Left renal pelvis (tissue), 4 donors: ENCODE measurements at places on chromosomes 13 and 19.
A peak's percentile ranks its signal among the peaks of the same experiment; 100 is the strongest.

DNA sequence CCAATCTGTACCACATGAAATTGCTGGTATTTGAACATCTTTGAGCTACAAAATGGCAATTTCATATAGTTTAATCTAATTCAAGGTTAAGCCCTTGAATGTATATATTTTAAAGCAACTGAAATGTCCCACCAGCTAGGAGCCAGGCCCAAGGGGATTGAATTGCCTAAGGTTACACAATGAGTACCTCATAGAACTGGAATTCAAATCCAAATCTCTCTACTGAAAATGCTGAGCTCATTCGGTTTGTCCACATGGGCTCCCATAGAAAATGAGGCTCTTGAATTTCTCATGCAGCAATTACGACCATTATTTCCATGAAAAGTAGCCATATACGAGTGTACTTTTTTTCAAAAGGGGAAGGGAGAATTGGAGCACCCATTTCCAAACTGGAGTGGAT, 31.5 kb upstream of the FNDC3A start:
- no peak for DNase-seq

- DNase-seq = peak; percentile 18
These were observed 226.3 kb downstream of the SLC7A1 start for GRCh38 chr13:29369060-29369743.

GRCh38 chr13:40644838-40645604, 21.4 kb downstream of the FOXO1 start:
- DNase-seq = no peak

DNA sequence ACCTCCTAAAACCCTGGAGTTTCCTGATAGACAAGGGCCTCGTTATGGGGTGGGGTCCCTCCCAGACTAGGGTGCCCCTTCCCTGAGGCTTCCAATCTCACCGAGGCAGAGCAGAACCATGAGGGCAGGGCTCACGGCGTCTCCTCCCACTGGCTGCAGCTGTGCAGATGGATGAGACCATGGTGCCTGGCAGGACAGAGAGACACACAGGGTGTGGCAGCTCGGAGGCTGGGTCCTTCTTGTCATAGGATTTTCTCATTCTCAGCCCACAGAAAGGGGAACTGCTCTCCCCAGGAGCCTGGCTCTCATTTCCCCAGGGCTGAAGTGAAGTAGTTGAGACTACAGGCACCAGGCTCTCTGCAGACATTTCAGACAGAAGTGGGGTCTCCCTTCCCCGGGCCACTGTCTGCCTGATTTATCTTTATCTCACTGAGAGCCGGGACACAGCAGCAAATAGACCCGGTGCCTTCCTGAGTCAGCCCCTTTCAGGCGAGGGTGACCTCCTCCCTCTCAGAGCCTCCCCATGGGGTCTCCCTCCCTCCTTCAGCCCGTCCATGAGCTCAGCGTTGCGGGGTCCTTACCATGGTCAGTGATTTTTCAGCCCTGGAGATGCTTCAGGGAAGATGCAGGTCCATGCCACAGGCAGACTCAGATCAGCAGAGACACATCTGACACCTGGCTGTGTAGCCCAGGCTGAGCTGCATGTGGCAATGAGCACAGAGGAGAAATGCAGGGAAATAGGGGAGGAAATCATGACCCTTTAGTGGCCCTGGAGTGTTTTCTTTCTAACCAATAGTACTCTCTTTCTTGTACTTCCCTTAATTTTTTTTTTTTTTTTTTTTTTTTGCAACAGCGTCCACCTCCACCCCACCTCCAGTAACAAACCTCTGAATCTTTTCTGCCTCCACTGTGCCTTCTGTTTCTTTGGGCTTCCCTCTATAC, at the start of gene LILRA5:
Gene LILRA5, minus strand, starts transcription at position 731 of the 942 bp plus-strand sequence. Its CDS starts 147 bp downstream, at position 584.
- no peak for DNase-seq

GRCh38 chr13:91248249-91248648, 99.2 kb upstream of the MIR17HG start:
- DNase-seq = no peak

DNA sequence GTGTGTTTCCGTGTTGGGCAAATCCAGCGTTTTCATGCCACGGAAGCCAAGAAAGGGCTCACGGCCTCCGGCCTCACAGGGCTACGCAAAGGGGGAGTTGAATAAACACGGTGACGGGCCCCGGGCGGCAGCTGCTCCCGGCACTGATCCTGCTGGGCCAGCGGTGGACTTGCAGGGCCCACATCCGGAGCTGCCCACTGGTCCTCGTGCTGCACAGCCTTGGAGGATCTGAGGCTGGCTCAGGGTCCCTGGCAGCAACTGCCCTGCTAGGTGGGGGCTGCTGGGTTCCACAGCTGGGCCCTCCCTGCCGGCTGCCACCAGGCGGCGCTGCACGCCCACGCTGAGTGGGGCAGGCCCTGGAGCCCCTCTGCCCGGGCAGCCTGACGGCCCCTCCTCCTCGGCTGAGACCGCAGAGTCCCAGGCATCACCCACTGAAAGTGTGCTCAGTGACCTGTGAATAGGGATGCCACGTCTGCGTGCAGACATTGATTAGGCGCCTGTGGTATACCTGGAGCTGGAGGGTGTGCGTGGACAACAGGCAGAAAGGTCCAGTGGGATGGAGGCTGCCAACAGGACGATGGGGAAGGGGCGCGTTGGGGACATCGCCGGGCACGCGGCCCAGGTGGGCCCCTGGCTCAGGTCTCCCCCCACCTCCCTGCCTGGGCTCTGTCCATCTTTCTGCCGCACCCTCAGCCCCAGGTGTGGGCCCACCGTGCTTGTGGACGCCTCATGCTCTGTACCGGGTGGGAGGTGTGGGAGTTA, 5.3 kb upstream of the HCN2 start:
- DNase-seq = no peak

DNA sequence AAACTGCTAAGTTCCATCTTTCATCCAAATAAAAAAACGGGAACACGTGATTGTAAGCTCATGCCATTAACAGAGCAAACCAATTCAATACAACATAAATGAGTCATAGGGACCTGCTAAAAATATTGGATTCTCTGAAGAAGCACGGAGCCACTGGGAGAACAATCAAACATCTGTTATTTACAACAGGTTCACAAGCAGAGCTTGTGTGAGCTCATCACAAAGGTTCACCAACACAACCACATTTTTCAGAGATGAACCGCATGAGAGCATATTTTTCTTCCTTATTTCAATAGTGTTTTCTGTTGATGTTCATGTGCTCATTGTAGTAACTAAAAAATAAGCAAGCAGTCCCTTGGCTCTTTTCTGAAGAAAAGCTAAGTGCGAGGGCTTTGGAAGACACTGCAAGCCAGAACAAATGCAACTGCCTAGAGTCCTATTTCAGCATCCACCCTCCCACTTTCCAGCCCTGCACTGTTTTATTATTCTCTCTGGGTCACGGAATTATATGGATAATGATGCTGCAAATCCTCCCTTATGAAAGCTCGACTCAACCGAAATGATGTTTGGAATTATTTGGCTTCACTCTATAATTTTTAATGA, 545.8 kb downstream of the LIG4 start:
- no peak for DNase-seq

DNA sequence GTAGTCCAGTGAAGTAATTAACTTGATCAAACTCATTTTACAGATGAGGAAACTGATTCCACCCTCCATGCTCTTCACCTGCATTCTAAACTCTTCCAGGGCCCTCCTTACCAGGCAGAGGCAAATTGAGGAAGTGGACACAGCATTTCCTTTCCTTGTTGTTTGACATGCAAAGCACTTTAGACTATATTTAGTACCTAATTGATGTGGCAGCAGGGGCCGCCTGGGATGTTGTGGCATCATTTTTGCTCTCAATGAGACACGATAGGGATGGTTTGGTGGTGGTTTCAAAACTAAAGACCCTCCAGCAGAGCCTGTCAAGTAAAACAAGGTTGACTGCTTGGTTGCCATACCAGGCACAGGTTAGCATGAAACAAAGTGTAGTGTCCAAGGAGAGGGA, 7.9 kb downstream of the SIPA1L3 start:
- no peak for DNase-seq

DNA sequence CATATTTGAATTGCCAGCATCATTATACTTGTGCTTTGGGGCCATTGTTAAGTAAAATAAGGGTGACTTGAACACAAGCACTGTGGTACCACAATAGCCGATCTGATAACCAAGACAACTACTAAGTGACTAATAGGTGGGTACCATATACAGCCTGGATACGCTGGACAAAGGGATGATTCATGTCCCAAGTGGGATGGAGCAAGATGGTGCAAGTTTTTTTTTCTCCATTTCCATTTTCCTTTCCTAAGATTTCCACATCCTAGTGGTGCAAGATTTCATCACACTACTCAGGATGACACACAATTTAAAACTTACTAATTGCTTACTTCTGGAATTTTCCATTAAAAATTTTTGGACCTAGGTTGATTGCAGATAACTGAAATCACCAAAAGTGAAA, 15.1 kb downstream of the BRCA2 start:
- DNase-seq = no peak

- DNase-seq = no peak
These were observed 66.7 kb downstream of the CDADC1 start for GRCh38 chr13:49314344-49314882.

- no peak for DNase-seq
These were observed 67.2 kb downstream of the MBD3L1 start for GRCh38 chr19:8899356-8899755.

- DNase-seq = no peak
These were observed 367.6 kb downstream of the DNAJC15 start for GRCh38 chr13:43391036-43391435.

- DNase-seq = no peak
These were observed 22.8 kb downstream of the VSTM2B start for GRCh38 chr19:29548483-29549085.

GRCh38 chr13:21799671-21800070, 128.8 kb downstream of the FGF9 start:
- no peak for DNase-seq

DNA sequence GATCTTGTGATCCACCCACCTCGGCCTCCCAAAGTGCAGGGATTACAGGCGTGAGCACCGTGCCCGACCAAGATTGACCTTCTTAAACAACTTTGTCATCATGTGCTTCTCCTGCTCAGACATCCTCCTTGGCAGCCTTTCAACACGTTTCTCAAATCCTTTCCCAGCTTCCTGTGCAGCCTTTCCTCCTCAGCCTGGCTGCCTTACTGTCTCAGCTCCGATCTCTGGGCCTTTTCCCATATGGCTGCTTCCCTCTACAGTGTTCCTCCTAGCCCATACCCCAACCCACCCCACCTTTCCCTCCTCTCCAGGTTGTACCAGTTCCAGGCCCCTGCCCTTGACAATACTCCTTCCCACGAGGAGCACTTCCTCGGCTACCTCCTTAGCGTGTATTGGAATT, 7.2 kb downstream of the PHF11 start:
- no peak for DNase-seq

DNA sequence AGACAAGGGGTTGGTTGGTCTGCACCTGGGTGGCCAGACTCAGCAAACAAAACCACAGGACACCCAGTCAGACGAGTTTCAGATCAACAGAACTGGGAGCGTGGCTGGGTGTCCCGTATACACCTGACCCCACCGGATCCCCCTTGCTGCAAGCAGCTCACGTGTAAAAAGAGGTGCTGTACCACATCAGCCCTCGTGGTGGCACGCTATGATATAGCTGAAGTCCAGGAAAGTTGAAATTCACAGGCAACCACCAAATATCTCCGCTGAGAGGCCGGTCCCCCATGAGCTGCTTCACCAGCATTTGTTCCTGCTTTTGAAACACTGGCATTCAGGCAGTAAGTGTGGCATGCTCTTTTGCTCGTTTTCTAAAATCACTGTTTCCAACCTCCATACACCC, 92.3 kb downstream of the TUBA3C start:
- no peak for DNase-seq

DNA sequence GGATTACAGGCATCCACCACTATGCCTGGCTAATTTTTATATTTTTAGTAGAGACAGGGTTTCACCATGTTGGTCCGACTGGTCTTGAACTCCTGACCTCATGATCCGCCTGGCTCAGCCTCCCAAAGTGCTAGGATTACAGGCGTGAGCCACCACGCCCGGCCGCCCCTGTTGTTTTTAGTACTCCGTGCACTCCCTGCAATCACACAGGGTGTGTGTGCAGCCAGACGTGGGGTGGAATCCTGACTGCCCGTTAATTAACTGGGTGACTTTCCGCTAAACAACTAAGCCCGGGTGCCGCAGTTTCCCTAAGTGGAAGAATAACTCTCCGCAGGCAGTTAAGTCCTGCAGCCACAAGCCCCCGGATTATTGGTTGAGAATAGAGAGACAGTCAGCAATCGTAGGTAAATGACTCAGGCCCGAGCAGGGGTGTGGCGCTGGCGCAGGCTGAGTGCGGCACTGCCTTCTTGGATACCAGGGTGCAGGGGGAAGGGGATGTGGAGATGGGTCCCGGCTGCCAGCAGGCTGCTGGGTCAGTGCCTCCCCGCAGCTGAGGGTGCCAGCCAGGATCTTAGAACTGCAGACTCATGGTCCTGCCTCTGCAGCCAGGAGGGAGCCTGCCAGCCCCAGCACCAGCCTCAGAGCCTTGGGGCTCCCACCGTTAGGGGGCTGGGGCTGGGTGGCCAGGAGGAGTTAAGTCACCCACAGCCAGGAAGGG, 6.1 kb upstream of the FXYD3 start:
- DNase-seq = no peak

DNA sequence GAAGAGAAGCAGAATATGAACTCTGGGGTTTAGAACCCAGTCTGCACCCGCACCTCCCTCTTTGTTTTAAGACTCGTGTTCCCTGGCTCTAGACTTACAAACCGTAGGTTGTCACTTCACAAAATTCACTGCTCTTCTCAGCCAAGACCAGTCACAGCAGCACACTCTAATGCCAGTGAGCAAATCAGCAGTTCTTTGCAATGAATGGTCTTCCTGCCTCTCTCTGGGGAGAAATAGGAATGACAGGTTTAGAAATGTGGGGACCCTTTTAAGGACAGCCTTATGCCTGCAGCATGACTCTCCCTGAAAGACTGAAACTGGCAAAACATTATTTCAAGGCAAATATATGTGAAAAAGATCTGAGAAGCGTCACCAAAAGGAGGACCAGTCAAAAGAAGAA, 156.9 kb downstream of the KCTD15 start:
- DNase-seq = no peak

DNA sequence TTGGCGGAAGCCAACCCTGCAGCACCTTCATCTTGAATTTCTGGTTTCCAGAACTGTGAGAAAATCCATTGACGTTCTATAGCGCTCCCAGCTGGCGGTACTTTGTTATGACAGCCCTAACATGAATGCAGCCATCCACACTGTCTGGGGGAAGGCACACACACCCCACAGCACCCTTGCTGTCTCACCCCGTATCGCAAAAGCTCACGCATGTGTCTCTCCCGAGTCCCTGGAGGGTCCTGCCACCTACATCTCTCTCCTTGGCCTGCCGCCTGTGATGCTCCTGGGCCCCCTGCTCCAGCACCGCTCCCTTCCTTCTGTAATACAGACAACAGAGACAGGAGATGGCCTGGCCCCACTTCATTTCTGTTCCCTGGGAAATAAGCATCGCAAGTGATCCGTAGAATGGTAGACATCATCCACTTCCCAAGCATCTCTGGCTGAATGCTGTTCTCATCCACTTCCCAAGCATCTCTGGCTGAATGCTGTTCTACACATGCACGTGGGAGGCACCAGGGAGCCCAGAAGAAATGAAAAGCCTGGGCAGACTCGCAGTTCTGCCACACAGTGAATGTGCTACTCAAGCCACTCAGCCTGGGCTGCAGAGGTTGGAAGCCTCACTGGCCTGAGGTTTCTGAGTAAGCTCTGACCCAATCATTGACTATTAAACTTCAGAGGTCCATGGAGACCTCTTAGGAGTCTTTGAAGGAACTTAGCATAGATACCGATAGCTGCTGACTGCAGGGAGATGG, 29.6 kb downstream of the EPN1 start:
- DNase-seq = no peak

GRCh38 chr13:111458001-111458531, 137.6 kb downstream of the TEX29 start:
- no peak for DNase-seq

GRCh38 chr13:31903111-31903815, 128.3 kb upstream of the FRY start:
- no peak for DNase-seq
